ENCODE measurements at places on chromosomes 11 and 22. TPM values are rescaled to one million over a fixed set of nuclear protein-coding genes. Genes with fewer than 3 reads are reported as not detected.
A peak's percentile ranks its signal among the peaks of the same experiment; 100 is the strongest.

DNA sequence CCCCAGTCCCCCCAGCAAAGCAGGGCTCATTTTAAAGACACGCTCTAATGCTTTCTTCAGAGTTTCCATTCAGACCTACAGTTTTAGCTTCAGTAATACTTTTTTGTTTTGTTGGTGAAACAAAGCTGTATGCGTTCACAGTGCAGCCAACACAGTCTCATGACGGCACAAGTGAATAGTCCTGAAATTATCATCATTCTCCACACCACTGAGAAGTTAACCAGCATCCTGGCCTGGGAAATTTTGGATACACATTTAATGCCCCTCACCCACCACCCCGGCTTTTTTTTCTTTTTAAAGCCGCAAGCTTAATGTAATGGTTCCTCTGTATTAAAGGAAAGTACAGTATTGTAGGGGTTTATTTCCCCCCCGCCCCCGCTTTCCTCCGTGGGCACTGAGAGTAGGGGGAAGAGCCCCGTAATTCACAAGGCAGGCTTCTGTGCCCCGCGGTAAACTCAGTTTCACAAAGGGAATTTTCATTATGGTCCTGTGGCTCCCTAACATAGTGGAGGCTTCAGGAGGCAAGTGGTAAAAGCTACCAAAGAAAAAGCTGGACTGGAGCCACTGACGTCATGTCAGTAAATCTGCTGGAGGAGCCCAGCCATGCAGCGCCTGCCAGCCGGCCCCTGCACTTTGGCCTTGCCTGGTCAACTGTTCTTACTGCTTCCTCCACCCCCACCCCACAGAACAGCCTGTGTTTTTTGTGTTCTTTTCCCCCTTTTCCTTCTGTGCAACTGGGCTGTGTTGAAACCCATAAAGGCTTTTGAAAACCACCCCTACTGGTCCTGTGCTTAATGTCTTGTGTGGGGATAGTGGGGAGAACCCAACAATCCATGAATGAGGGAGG, 18.2 kb downstream of the TEAD1 start:
- H3K4me1 ChIP-seq, result peaks cover 8% of the 10 kb centered on the region
- no peaks in the 10 kb centered on the region for H3K36me3 ChIP-seq
- peaks cover 49% of the 10 kb centered on the region for H3K27me3 ChIP-seq
- no peak overlapping the region for H3K4me3 ChIP-seq
- no peak for DNase-seq

GRCh38 chr11:2355000-2355644, 22.0 kb upstream of the CD81 start:
- H3K4me3 ChIP-seq, result no peak overlapping the region
- H3K27ac ChIP-seq, result no peak overlapping the region
- no peaks in the 10 kb centered on the region for H3K4me1 ChIP-seq

- peak overlapping the region; percentile 89 for H3K4me3 ChIP-seq
- peaks cover 27% of the 10 kb centered on the region for H3K4me1 ChIP-seq
- DNase-seq, result no peak
- no peaks in the 10 kb centered on the region for H3K27me3 ChIP-seq
- H3K27ac ChIP-seq, result peak overlapping the region; percentile 93
These were observed 566 bp downstream of the INTS4 start for GRCh38 chr11:77993902-77994301.

DNA sequence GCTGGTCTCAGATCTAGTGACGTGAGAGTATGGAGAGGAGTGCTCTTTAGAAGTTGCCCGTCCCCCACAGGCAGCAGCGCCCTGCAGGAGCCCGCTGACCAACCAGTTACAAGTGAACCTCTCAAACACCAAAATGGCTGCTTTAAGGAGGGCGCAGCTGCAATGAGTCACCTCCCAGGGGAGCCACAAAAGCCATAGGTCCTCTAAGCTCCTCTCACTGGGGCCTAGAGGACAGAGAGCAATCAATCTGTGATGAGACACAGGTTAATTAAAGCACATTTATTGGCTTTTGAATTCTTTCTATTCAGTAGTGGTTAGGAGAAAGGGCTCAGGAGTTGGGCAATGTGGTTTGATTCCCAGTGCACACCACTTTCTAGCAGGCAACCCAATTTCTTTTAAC, 15.5 kb upstream of the RAPSN start:
- no peak overlapping the region for H3K4me3 ChIP-seq
- no peak overlapping the region for H3K27ac ChIP-seq
- H3K4me1 ChIP-seq, result peaks cover 4% of the 10 kb centered on the region

GRCh38 chr11:44851496-44851895, 99.2 kb downstream of the TP53I11 start:
- H3K4me3 ChIP-seq, result no peak overlapping the region
- H3K4me1 ChIP-seq, result peaks cover 18% of the 10 kb centered on the region
- H3K27me3 ChIP-seq, result no peaks in the 10 kb centered on the region
- peaks cover 16% of the 10 kb centered on the region for H3K36me3 ChIP-seq
- no peak overlapping the region for H3K27ac ChIP-seq
- no peak for DNase-seq

- H3K27me3 ChIP-seq, result peaks cover 1% of the 10 kb centered on the region
- H3K27ac ChIP-seq, result peak overlapping the region; percentile 1
- peak overlapping the region; percentile 40 for H3K4me3 ChIP-seq
- H3K4me1 ChIP-seq, result peaks cover 34% of the 10 kb centered on the region
- DNase-seq, result no peak
These were observed 13.2 kb downstream of the CRTAM start for GRCh38 chr11:122851366-122851966.

DNA sequence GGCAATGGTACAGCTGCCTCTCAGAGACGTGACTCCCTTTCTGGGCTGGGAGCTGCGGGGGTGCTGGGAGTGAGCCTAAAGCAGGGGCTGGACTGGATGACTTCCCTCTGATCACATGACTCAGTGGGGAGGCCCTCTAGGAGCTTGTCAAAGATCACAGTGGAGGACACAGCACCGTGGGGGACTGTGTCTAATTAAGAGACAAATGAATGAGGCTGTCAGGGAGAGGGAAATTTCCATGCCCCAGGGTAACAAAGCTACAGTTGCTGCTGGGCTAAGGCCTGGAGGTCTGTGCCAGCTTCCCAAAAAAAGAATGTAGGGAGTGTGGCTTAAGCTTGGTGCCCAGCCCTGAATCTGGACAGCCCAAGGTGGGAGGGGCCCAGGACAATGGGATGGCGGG, 262.8 kb upstream of the PLET1 start:
- peaks cover 28% of the 10 kb centered on the region for H3K4me1 ChIP-seq
- H3K27me3 ChIP-seq, result peaks cover 6% of the 10 kb centered on the region
- no peak overlapping the region for H3K27ac ChIP-seq
- H3K36me3 ChIP-seq, result no peaks in the 10 kb centered on the region
- no peak for DNase-seq

DNA sequence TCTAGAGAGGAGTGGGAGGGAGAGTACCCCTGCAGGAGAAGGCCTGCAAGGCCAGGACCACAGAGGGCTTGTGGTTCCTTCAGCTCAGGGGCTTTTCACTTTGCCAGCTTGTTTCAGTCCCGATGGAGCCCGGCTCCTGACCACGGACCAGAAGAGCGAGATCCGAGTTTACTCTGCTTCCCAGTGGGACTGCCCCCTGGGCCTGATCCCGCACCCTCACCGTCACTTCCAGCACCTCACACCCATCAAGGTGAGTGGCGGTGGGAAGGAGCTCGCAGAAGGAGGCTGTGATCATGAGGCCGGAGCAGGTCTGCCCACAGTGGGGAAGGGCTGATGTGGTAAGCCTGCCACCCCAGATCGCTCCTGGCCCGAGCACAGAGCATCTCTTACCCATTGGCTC, 13.5 kb downstream of the ACP2 start:
- H3K4me1 ChIP-seq, result peaks cover 27% of the 10 kb centered on the region
- H3K4me3 ChIP-seq, result peak overlapping the region; percentile 30

DNA sequence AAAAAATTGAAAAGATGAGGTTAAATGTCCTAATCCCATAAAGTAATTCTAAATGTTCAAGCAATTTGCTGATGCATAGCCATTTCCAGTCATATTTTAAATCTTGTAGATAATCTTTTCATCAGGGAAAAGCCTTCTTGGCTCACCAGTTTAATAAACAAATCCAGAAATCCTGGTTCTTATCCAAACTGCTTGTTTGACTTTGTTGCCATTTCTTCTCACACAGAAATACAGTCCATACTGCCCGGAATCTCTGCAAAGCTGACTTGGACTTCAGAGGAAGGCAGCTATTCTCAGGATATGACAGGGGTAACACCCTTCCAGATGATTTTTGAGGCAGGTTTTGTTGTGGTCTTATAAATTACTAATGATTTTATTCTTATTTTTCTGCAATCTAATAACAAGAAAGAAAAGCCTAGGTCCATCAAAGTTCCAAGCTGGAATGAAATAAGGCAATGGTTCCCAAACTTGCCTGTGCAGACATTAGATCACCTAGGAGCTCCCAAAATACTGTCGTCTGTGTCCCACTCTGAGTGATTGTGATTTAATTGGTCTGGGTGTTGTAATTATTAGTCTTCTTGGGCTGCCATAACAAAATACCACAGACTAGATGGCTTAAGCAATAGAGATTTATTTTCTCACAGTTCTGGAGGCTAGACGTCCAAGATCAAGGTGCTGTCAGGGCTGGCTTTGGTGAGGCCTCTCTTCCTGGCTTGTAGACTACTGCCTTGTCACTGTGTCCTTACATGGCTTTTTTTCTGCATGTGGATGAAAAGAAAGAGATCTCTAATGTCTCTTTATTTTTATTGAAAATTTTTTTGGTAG, 55.1 kb upstream of the RCE1 start:
- H3K27me3 ChIP-seq, result no peaks in the 10 kb centered on the region
- H3K36me3 ChIP-seq, result no peaks in the 10 kb centered on the region
- H3K4me3 ChIP-seq, result no peak overlapping the region
- DNase-seq, result no peak
- no peak overlapping the region for H3K27ac ChIP-seq
- H3K4me1 ChIP-seq, result no peaks in the 10 kb centered on the region

DNA sequence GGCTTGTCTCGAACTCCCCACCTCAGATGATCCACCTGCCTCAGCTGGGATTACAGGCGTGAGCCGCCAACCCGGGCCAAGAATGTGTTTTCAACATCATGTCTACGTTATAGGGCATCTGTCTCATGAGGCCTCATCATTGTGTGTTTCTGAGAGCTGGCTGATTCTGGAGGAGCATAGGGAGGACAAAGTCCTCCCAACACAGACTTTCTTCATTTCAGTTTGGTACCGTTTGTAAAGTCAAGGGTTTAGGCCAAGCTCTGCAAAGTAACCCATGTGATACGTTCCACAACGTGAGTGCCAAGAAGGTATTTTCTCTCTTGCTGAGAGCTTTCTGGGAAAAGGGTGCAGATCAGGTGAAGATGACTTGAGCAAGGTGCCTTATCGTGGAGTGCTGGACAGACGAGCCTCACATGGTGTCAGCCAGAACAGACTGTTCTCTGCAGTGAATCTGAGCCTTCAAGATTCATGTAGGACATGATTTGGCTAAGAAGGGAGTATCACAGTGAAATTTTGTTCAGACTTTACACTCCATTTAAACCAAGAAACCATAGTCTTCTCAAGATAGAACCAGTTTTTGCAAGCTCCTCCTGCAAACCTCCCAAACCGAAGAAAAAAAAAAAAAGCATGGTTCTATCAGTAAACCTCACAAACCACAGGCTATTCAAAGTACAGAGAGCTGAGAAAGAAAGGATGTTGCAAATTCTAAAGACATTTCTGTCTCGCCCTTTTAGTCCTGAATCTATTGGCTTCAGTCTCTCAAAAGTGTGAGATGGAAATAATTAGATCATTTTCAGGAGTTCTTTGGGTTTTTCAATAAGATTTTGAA, 71.7 kb downstream of the DBX1 start:
- no peak overlapping the region for H3K27ac ChIP-seq
- no peaks in the 10 kb centered on the region for H3K4me1 ChIP-seq
- H3K4me3 ChIP-seq, result no peak overlapping the region
- no peaks in the 10 kb centered on the region for H3K36me3 ChIP-seq
- H3K27me3 ChIP-seq, result no peaks in the 10 kb centered on the region

DNA sequence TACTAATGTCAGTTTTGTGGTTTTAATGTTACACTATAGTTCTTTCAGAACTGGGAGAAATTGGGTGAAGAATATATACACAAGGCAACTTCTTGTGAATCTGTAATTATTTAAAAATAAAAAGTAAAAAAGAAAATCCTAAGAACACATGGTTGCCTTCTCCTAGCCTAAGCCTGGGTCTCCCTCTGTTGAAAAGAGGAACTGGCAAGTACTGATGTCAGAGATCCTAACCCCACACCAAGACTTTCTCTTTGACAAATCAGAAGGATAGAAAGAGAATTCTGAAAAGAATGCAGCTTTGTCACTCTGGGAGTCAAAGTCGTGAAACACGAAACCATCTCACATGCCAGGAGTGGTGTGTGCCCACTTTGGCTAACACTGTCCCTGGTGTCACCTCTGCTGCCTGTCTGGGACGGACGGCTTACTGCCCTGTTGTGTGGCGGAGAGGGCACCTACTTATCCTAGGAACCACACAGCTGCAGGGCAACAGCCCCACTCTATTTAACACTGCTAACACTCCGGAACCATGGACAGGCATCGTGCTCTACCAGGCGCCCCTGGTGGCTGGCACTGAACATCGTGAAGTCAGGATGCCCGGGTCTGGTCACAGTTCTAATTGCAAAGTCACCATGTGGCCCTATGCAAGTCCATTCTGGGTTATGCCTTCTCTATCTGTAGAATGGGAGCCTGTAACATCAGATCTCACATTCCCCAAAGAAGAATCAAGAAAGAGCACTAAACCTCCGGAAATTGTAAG, 108.7 kb upstream of the CD82 start:
- no peak overlapping the region for H3K27ac ChIP-seq
- H3K4me1 ChIP-seq, result no peaks in the 10 kb centered on the region
- H3K36me3 ChIP-seq, result no peaks in the 10 kb centered on the region

DNA sequence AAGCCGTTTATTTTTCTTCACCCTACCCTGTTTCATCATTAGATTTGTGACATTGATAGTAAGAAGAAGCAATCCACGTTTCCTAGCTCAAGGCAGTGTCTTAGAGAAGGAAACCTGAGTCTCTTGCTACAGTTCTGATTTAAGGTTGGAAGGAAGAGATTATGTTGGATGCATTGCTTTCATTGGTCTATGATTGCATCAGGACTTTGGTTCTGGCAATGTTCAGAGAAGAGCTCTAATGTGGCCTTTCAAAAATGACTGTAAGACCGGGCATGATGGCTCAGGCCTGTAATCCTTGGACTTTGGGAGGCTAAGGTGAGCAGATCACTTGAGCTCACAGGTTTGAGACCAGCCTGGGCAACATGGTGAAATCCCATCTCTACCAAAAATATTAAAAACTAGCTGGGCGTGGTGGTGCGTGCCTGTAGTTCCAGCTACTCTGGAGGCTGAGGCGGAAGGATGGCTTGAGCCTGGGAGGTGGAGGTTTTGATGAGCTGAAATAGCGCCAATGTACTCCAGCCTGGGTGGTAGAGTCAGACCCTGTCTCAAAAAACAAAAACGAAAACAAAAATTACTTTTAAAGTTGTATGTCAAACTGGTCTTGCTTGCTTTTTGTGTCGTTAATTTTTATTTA, 4.1 kb downstream of the NUCB2 start:
- H3K4me3 ChIP-seq, result no peak overlapping the region
- no peaks in the 10 kb centered on the region for H3K27me3 ChIP-seq
- H3K4me1 ChIP-seq, result peaks cover 41% of the 10 kb centered on the region
- H3K36me3 ChIP-seq, result peaks cover 4% of the 10 kb centered on the region

Gene OR51I1
- not detected for total RNA-seq

Gene NXPE1
- total RNA-seq, result not detected

Gene ENTHD1
- 0.95 TPM for total RNA-seq

Gene PAFAH1B2
- total RNA-seq, result 61.5 TPM

Gene OR51F2
- not detected for total RNA-seq

Gene SCN2B
- not detected for total RNA-seq

Gene GLYAT
- total RNA-seq, result not detected
